ENCODE measurements at places on chromosomes 7 and 10. TPM values are rescaled to one million over a fixed set of nuclear protein-coding genes. Genes with fewer than 3 reads are reported as not detected.

The UCN3 gene
- not detected for total RNA-seq

The SPDYE9 gene
- 0.04 TPM for total RNA-seq

The STAMBPL1 gene
- total RNA-seq = 10.3 TPM

The CPA4 gene
- total RNA-seq = 2.0 TPM

- no peak overlapping the region for H3K4me3 ChIP-seq
- no peak overlapping the region for H3K27ac ChIP-seq
- no peaks in the 10 kb centered on the region for H3K27me3 ChIP-seq
- no peak for DNase-seq
- no peaks in the 10 kb centered on the region for H3K4me1 ChIP-seq
These were observed 292.8 kb downstream of the ANKRD7 start for GRCh38 chr7:118517275-118517674.

DNA sequence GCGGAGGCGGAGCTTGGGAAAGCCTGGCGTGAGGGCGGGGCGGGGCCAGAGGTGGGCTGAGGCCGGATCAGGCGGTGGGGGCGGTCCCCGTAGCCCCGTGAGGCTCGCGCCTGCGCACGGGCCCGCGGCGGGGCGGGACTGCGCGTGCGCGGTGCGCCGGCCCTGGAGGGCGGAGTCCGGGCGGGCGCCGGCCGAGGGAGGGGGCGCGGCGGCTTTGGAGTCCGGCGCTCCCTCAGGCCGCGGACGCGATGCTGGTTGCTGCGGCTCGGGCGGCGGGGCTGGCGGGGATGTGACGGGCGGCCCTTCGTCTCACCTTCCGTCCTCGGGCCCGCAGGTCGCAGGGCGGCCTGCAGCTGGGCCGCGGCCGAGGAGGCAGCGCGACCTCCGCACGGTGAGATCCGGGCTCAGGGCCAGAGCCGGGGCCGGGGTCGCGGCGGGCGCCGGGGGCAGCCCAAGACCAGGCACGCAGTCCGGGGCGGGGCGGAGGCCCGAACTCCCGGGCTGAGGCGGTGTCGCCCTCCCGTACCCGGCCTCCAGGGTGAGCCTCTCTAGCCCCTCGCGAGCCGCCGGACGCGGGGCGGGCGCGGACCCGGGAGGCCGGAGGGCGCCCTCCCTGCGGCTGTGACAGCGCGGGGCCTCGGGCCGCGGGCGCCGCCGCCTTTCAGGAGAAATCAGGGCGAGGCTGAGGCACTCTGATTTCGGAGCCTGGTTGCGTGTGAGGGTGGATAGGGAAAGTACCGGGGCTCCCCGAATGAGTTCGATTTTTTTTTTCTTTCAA is at the start of gene CCSER2:
CCSER2 (plus strand) TSS at position 172 of the 778 bp plus-strand sequence. CDS start 42,464 bp downstream, outside the sequence.
- peak within 1 kb of the TSS; percentile 77 for H3K4me3 ChIP-seq
- H3K27me3 ChIP-seq = no peaks in the 10 kb centered on the region
- H3K4me1 ChIP-seq = peaks cover 8% of the 10 kb centered on the region
- peak within 1 kb of the TSS; percentile 79 for H3K27ac ChIP-seq
- DNase-seq = peak; percentile 94

DNA sequence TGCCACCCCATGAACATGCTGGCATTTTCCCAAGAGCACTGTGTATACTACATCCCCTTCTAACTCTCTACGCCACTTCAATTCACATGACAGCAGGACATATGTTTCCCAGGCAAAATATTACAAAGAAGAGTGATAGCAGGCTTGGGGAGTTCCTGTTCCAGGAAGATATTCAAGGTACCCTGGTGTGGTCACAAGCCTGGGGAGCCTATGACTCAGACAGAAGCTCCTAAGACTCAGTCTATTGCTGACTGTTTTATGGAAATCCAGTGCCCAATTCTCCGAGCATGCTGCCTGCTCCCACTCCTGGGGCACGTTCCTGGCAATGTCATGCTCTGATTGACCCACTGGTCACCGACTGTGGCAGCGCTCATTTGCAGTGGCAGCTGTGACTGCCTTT is 23.5 kb upstream of the ABLIM1 start:
- H3K4me1 ChIP-seq = peaks cover 19% of the 10 kb centered on the region
- H3K36me3 ChIP-seq = no peaks in the 10 kb centered on the region
- H3K27me3 ChIP-seq = no peaks in the 10 kb centered on the region
- DNase-seq = no peak
- peak overlapping the region; percentile 16 for H3K27ac ChIP-seq

- peaks cover 41% of the 10 kb centered on the region for H3K4me1 ChIP-seq
- H3K4me3 ChIP-seq = no peak overlapping the region
These were observed 27.9 kb downstream of the CALML3 start for GRCh38 chr10:5552376-5553321.

DNA sequence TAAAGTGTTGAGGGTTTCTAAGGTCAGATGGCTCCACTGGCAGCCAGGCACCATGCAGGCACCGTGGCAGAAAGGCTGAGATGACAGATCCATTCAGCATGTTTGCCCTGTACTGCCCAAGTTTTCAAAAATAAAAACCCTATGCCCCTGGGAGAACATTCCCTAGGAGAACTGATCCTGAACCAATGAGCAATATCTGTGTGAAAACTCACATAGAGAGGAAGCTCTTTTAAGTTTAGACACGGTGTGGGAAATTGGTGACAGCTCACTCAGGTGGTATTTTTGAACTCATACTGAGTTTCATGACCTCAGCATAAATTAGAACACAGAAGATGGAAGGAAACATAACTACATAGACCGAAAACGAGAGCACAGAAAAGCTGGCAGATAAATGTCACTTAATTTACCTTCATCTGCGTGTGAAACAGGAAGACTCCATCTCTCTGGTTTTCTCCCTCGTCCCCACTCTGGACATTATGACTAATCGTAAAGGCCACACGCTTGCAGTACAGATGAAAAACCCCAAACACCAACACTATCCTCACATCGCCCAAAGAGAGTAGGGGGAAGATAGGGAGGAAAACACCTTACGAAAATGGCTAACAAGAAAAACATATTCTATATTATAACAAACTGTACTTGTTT is 127.8 kb downstream of the ICA1 start:
- no peaks in the 10 kb centered on the region for H3K36me3 ChIP-seq
- no peak overlapping the region for H3K27ac ChIP-seq
- no peak for DNase-seq
- H3K27me3 ChIP-seq = no peaks in the 10 kb centered on the region
- H3K4me3 ChIP-seq = no peak overlapping the region
- no peaks in the 10 kb centered on the region for H3K4me1 ChIP-seq

GRCh38 chr7:91082852-91083495 is 181.3 kb upstream of the FZD1 start:
- peak; percentile 59 for DNase-seq
- H3K27me3 ChIP-seq = no peaks in the 10 kb centered on the region
- H3K4me1 ChIP-seq = peaks cover 6% of the 10 kb centered on the region
- no peak overlapping the region for H3K4me3 ChIP-seq

DNA sequence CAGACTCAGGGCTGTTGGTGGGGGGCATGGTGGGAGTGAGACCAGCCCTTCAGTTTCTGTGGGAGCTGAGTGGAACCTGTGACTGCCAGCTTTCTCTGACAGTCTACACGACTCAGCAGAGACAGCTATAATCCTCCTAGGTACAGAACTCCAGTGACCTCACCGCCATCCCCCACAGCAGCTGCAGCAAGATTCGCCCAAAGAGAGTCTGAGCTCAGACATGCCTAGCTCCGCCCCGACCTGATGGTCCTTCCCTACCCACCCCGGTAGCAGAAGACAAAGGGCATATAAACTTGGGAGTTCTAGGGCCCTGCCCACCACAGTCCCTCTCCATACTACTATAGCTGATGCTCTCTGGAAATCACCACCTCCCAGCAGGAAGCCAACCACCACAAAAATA is 500.1 kb downstream of the ETV1 start:
- H3K27me3 ChIP-seq = no peaks in the 10 kb centered on the region
- no peak for DNase-seq
- H3K4me3 ChIP-seq = no peak overlapping the region
- no peaks in the 10 kb centered on the region for H3K36me3 ChIP-seq
- no peak overlapping the region for H3K27ac ChIP-seq

DNA sequence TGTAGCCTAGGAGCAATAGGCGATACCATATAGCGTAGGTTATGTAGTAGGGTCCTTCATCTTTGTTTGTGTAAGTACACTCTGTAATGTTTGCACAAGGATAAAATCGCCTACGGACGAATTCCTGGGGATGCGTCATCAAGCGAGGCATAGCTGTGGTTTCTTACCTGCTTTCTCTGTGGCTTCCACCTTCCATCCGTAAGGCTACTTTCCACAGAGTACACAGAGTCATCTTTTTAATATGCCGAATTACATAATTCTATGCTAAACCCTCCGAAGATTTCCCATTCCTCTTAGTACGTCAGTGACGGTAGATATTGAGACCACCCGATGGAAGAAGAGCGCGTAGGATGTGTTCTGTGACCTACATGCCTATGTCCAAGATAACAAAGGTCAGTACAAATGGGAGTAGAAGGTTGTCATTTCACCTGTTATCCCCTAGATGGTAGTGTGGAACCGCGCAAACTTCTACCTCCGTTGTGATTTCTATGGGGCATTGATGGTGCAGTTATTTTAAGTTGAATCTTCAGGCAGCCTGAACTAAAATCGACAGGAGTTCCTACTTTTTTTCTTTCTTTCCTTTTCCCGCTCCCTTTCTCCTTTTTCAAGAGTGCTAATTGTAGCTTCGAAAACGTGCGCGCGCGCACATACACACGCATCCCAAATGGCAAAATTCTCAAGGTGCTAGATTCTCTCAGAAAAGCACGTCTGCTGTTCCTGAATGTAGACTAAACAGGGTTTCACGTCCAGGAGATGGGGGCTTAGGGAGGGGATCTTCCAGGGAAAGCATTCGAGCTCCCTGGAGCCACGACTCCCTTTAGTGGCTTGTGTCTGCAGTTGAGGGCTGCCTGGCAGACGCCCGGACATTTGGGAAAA is 111.7 kb upstream of the MBL2 start:
- no peaks in the 10 kb centered on the region for H3K27me3 ChIP-seq
- H3K4me1 ChIP-seq = no peaks in the 10 kb centered on the region
- H3K27ac ChIP-seq = no peak overlapping the region
- peak; percentile 68 for DNase-seq
- no peak overlapping the region for H3K4me3 ChIP-seq

DNA sequence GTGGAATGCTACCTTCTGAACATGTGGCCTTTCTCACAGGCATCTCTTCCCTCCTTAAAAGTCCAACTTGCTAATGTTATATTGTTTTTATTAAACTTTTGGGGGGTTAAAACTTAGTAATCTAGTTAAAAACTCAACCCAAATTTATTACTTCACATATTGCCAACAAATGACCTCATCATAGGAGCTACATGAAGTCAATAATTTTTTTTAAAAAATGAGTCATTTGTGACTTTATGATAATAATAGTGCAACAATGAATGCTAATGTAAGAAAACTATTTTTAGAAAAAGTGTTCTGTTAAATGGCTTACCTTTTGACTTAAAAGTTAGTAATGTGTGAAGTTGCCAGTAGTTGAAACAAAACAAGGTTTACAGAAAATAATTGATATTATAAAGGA is 325.9 kb upstream of the FZD1 start:
- no peaks in the 10 kb centered on the region for H3K27me3 ChIP-seq
- peaks cover 6% of the 10 kb centered on the region for H3K4me1 ChIP-seq
- H3K4me3 ChIP-seq = no peak overlapping the region
- H3K36me3 ChIP-seq = no peaks in the 10 kb centered on the region
- peak; percentile 20 for DNase-seq

GRCh38 chr10:105963334-105963884 is 1201.1 kb downstream of the SORCS1 start:
- no peaks in the 10 kb centered on the region for H3K27me3 ChIP-seq
- no peaks in the 10 kb centered on the region for H3K4me1 ChIP-seq
- no peak overlapping the region for H3K4me3 ChIP-seq
- no peak for DNase-seq
- no peaks in the 10 kb centered on the region for H3K36me3 ChIP-seq

DNA sequence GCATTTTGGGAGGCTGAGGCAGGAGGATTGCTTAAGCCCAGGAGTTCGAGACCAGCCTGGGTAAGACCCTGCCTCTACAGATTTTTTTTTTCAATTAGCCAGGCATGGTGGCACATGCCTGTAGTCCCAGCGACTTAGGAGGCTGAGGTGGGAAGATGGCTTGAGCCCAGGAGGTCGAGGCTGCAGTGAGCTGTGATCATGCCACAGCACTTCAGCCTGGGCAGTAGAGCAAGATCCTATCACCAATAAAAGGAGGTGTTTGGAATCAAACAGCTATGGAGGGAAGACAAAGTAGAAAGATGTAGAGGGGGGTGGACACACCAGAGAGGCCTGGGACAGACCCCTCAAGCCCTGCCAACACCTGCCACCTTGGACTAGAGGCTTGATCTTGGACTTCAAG is 9.1 kb upstream of the TNRC18 start:
- H3K4me3 ChIP-seq = no peak overlapping the region
- no peaks in the 10 kb centered on the region for H3K27me3 ChIP-seq
- no peak overlapping the region for H3K27ac ChIP-seq

GRCh38 chr7:47327346-47327697 is 254.6 kb downstream of the TNS3 start:
- H3K4me3 ChIP-seq = peak overlapping the region; percentile 26
- peak overlapping the region; percentile 88 for H3K27ac ChIP-seq
- no peak for DNase-seq
- H3K36me3 ChIP-seq = peaks cover 24% of the 10 kb centered on the region

- H3K27me3 ChIP-seq = no peaks in the 10 kb centered on the region
- no peak overlapping the region for H3K4me3 ChIP-seq
- no peak overlapping the region for H3K27ac ChIP-seq
- no peaks in the 10 kb centered on the region for H3K36me3 ChIP-seq
These were observed 71.3 kb upstream of the CSTF2T start for GRCh38 chr10:51770709-51771108.

DNA sequence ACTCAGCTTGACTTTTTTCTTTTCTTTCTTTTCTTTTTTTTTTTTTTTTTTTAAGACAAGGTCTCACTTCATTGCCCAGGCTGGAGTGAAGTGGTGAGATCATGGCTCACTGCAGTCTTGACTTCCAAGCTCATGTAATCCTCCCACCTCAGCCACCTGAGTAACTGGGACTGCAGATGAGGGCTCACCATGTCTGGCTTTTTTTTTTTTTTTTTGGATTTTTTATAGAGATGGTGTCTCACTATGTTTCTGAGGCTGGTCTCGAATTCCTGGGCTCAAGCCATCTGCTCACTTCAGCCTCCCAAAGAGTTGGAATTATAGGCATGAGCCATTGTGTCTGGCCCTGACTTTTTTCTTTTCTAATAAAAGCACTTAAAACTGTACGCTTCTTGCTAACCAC is 358.2 kb upstream of the IGFBP3 start:
- DNase-seq = no peak
- H3K27me3 ChIP-seq = no peaks in the 10 kb centered on the region
- no peaks in the 10 kb centered on the region for H3K36me3 ChIP-seq
- no peak overlapping the region for H3K4me3 ChIP-seq

GRCh38 chr10:17383801-17384555 is 70.4 kb downstream of the ST8SIA6 start:
- DNase-seq = peak; percentile 24
- H3K4me3 ChIP-seq = no peak overlapping the region
- H3K4me1 ChIP-seq = no peaks in the 10 kb centered on the region
- no peak overlapping the region for H3K27ac ChIP-seq

DNA sequence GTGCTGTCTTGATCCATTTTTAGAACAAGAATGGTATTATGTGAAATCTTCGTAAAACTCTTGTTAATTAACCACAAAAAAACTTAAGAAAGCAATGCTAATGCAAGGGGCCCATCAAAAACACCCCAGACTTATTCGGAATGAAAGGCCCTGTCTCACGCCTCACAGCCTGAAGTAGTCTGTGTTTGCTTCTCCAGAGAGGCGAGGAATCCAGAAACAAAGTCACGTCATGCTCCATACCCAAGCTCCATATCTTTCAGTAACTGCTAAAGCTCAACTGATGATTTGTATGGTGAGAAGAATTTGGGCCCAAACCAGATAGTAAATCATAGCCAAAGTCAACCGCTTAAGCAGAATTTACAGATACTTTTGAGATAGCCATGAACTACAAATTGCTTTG is 155.4 kb downstream of the ATE1 start:
- DNase-seq = no peak
- H3K36me3 ChIP-seq = no peaks in the 10 kb centered on the region
- H3K4me1 ChIP-seq = no peaks in the 10 kb centered on the region
- H3K27ac ChIP-seq = no peak overlapping the region
- no peaks in the 10 kb centered on the region for H3K27me3 ChIP-seq

Measured in muscle of leg (tissue), 16 donors.